SK-N-SH (cell line): ENCODE measurements at places on chromosomes 2 and 18. TPM values are rescaled to one million over a fixed set of nuclear protein-coding genes. Genes with fewer than 3 reads are reported as not detected.
A peak's percentile ranks its signal among the peaks of the same experiment; 100 is the strongest.

PARD6G gene
- polyA plus RNA-seq = 4.0 and 4.3 TPM in 2 replicates

HOXD1 gene
- not detected in 2 replicates for polyA plus RNA-seq

LYG1 gene
- polyA plus RNA-seq = 1.2 and 1.4 TPM in 2 replicates

GNAL gene
- 0.08 and 0.13 TPM in 2 replicates for polyA plus RNA-seq

AQP12B gene
- polyA plus RNA-seq = not detected in 2 replicates

FZD7 gene
- 16.1 and 19.7 TPM in 2 replicates for polyA plus RNA-seq

GRCh38 chr2:3667151-3667631 lies 9.2 kb downstream of the ALLC start:
- peak; percentile 76 for DNase-seq

- DNase-seq = no peak
Measured at GRCh38 chr2:238820916-238821315, 27.0 kb upstream of the TWIST2 start.

DNA sequence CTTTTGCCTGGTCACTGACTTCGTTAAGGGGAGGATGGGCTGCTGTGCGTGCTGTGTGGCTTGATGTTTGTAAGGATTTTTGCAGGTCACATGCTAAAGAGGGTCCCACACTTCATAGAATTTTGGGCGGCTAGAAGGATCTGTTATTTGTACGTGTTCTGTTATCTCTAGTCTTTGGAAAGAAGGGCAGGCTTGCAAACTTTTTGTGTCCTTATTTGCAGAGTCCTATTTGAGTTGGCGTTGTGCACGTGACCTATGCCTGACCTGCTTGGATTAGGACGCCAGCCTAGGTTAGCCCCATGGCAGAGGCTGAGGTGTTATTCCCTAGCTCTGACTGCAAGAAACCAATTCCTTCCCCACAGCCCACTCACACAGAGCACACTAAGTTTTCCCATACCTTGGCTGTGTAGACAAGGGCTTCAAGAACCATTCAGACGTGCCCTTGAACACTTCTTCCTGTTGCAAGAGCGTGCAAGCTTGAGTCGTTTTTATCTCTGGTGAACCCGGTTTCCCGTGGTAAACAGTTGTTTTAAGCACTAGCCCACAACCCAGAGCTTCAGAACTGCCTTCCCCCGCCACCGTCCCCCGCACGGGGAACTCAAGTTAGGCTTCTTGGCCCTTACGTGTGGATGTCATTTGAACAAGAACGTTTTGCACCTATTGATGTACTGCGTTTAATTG lies 94.6 kb downstream of the LDLRAD4 start:
- DNase-seq = no peak

- no peak for DNase-seq
Measured at GRCh38 chr2:242065426-242065825, 195.9 kb downstream of the RTP5 start.

GRCh38 chr2:17442334-17442733 lies 75.9 kb downstream of the RAD51AP2 start:
- DNase-seq = no peak

DNA sequence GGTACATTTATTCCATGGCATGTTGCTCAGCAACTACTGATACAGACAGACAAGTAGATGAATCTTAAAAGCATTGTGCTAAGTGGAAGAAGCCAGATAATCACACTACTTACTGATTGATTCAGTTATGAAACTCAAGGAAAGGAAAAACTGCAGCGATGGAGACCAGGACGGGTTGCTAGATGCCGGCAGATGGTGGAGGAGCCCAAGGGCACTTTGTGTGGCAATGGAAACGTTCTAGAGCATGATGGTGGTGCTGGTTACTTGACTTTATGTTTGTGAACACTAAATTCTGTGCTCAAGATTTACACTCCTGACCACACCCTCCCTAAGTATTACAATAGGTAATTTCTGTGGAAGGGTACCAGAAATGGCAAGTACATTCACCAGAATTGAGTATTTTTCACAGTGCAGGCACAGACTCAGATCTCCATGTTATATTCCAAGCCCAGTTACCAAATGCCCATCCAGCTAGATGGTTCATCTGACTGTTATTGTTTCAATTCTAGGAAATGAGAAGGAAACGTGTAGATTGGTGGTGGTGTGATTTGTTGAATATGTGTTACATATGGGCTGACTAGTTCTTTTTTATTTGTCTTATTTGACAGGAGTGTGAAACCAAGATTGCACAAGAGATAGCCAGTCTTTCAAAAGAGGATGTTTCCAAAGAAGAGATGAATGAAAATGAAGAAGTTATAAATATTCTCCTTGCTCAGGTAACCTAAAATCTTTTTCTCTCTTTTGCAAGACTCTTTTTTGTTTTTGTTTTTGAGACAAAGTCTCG lies 55.1 kb downstream of the RALBP1 start:
- no peak for DNase-seq

DNA sequence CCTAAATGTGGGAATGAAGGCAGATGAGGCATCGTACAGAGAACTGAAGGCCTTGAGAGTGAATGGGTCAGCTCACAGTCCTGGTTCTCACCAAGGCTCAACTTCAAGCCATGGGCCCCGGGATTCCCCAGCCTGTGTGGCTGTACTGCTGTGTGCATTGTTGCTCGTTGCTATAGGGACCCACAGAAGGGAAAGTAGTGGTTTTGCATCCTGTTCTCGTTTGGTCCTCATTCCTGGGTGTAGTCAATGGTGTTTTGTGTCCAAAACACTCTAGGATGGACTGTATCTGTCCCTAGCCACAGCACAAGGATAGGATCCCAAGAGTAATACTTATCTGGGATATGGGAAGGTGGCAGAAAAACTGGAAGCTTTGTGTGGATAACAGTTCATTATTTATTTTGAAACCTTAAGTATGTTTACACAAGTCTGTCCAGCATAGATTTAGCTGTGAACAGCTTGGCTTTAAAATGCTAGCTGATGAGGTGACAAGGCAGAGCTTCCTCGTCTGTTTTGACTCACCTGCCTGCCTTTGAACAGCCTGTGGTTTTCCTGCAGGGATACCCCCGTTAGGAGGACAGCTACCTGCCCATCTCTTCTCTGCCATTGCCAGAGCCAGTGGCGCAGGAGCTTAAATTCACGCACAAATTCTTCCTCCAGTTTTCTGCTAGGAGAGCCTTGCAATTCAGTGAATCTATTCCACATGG lies 85.0 kb downstream of the WDSUB1 start:
- DNase-seq = no peak
